ENCODE measurements at places on chromosomes 6 and 20.

GRCh38 chr6:132651062-132651461 lies 7.9 kb downstream of the TAAR1 start:
- DNase-seq: no peak

DNA sequence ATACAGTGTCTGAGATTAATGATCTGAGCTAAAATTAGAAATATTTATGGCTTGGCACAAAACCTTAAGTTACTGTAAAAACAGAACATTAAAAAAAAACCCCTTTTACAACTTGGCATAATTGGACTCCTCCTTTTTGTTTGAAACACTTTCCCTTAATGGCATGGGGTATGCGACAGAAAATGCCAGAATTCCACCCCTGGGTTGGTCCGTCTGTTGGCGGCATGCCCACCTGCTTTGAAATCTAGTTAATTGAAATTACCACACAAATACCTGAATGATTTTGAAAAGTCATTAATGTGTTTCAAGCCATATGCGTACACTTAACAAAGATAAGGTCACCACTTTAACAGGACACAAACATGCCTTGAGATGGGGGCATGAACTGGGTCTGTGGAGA lies 175.1 kb upstream of the FOXQ1 start:
- no peak for DNase-seq

GRCh38 chr20:19710336-19711120 lies 47.5 kb upstream of the RIN2 start:
- DNase-seq: no peak

- DNase-seq: no peak
Measured at GRCh38 chr20:46712056-46712636, 2.7 kb downstream of the SLC2A10 start.

- no peak for DNase-seq
Measured at GRCh38 chr6:127918506-127919427, 17.9 kb upstream of the THEMIS start.

DNA sequence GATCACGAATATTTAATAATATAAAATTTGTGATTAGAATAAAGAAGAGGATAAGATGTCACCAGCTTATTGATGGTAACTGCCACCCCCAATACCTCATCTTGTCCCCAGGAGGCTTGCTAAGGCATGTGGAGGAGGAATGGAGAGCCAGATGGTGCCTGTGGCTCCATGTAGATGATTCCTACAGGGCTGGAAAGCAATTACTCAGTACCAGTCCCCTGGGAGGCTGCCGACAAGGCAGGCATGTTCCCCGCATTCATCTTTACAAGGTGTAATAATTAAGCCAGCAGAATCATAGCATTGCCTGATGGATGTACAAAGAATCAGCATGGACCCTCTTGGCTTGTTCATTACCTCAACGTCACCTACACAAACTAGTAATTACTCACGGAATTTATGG lies 155.3 kb downstream of the PLCB1 start:
- DNase-seq: no peak

DNA sequence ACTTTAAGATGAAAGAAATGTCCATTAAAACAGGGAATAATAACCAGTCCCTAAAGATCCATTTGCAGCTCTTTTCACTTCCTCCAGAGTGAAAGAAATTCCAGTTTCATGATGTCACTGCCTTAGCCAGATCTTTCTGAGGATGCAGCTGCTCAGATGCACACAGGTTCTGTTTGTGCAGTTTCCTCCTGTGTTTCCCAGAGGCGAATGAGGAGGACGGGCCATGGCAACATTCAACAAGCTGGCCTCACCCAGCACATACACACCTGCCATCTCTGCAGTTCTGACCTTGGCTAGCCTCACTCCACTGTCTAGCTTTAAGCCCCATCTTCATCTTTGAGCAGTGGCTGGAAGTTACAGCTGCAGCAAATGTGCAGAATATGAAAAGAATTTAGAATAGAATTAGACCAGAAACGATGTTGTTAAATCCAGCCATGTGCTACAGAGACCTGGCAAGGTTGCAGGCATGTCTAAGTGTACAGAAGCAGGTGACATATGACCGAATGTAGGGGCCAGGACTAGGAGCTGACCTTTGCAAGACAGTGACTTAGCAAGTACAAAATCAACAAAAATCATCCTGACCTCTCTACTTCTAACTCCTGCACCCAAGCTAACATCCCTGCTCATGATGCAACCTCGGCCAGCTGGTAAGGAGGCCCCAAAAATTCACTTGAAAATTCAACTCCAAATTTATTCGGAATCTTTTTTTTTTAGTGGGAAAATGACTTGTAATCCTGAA lies 35.0 kb downstream of the FAM50B start:
- no peak for DNase-seq

DNA sequence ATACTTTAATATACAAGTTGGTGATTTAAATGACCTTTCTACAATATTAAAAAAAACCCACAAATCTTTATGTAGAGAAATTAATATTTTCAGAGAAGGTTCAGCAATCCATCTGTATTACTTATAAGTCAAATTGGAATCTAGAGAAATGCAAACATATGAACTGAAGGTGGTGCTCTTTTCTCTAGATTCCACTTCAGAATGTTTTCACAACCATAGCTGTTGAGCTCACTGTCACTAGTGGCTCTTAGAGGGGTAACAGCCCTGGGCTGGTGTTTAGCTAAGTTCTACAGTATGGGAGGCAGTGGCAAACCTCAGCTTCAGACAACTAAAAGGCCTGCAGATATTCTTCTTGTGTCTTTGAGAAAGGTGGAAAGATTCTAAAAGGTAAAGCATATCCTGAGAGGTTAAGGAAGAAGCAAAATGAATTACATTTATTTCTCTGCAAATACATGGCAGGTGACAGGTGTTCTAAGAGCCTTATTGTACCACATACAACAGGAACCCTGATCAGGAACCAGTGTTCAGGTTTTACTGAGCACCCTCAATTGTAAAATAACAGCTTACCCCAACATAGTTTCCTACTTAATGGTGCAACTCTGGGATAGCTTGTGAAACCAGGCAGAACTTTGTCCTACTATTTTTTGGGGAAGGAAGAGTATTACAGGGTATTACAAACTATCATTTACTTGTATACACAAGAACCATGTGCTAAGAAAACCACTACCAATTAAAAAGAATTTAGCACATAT lies 56.6 kb upstream of the SAMHD1 start:
- DNase-seq: no peak

DNA sequence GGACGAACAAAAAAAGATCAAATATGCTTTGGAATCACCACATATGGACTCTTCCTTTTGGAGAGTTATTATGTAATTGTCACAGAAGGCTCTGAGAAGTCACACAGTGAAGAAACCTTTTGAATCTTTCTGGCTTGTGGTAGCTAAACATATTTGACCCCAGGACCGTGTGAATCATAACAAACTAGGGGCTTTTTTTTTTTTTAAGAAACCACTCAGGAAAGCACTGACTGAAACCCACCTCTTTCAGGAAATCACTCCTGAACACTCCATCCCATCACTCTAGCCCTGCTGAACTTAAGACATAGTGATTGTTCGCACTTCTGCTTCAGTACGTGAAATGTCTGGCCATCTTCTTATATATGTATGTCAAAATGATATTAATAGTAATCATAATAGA lies 495.9 kb upstream of the ARID1B start:
- no peak for DNase-seq

GRCh38 chr6:34961574-34961973 lies 72.5 kb downstream of the ANKS1A start:
- no peak for DNase-seq

DNA sequence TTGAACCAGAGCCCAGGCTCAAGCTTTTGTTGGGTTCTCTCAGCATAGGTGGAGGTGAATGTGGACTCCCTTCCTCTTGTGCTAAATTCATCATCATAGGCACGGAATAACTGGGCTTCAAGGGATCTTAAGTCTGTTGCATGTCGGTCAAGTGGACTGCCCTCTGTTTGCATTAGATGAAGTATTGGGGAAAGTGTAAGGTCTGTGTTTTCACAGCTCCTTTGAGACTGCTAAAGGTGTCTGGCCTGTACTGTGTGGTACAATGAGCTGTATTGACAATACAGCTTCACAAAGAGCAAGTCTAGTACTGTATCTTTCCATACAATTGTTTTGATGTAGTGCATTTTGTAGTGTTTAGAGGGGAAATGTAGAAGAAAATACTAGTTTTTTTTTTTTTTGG lies 34.3 kb upstream of the TULP4 start:
- DNase-seq: no peak

GRCh38 chr20:59131551-59132285 lies 31.9 kb upstream of the ZNF831 start:
- DNase-seq: no peak

DNA sequence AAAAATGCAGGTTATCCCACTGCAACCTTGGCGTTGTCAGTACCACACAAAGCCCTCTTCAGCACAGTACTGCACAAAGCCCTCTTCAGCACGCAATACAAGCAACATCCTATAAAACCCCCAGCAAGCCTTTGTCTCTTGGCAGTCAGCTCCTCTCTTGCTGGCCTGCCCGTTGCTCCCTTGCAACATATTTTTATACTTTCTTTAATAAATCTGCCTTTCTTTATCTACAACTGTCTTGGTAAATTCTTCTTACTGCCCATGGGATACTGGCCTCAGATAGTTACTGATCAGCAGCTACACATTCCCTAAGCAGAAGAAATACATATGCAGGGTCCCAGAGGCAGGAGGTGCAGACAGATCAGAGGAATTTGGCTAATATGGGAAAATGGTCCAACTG lies 70.5 kb upstream of the MAP3K4 start:
- DNase-seq: no peak

DNA sequence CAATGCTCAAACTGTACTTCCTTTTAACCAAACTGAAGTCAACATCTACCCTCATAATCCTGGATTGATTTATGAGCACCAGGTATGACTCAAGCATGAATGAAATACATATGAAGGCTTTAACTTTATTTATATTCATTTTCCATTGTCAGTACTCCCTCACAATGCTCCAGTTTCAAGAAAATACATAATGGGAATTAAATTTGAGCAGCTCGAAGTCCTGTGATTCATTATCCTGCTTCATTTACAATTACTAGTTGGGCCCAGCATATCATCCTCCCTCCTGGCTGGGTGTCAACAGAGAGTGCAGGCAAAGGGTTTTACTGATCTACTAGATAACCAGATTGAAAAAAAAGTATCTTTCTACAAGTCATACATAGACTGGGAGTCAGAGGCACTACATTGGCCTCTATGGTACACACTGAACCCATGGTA lies 10.1 kb downstream of the SAMHD1 start:
- no peak for DNase-seq

DNA sequence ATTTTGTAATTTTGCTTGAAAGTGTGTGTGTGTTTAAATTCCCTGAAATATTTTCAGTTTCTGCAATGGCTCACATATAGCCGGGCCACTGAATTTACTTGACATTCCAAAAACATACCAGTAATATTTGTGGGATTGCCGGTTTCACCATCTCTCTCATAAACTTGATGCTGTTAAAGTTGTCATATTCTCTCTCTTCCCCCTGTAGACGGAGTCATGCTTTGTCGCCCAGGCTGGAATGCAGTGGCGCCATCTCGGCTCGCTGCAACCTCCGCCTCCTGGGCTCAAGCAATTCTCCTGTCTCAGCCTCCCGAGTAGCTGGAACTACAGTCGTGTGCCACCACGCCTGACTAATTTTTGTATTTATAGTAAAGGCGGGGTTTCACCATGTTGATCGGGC lies 122.1 kb downstream of the TIAM2 start:
- no peak for DNase-seq

DNA sequence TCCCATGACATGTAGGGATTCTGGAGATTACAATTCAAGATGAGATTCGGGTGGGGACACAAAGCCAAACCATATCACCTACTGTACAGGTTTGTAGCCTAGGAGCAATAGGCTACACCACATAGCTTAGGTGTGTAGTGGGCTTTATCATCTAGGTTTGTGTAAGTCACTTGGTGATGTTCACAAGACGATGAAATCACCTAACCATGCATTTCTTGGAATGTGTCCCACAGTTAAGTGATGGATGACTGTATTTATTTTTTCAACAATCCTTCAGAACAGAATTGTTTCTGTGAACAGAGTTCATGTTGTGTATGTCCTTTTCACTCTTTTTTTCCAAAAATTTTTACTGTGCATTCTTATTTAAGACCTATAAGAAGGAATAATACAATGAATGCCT lies 76.1 kb downstream of the DTD1 start:
- DNase-seq: no peak

- DNase-seq: no peak
Measured at GRCh38 chr6:166600931-166601330, 14.5 kb upstream of the RAMACL start.

GRCh38 chr6:163416557-163417253 lies 2.2 kb downstream of the QKI start:
- DNase-seq: peak; percentile 44

DNA sequence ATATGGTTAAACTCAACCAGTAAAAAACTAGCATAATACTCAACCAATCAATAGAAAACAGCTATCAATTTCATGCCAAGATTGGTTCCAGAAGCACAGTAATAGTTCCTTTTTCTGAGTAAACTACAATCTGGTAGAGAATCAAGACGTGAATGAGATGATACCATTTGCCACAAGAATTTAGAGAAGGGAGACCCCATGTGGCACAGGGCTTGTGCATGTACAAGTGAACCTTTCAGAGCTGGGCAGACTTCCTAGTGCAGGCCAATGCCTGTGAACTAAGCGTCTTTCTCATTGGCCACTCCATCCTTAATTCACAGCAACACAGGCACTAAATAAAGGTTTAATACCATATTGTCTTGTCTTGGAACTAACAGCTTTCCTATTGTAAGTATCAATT lies 213.5 kb downstream of the RFPL4B start:
- no peak for DNase-seq

DNA sequence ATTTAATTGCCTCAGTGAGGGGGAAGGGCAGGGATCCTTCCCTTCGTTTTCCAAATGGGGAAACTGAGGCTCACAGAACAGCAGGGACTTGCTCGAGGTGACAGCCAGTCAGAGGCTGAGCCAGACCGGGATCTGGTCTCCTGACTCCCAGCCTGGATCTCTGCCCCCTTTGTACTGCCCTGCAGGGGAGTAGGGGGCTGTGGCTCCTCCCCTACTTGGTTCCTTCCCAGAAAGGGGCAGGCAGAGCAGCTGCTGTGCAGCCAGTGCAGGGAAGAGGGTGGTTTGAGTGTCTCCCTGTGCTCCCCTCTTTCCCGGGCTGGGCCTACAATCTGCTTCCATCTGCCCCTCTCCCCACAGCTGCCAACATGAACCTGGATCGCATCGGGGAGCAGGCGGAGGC lies 37.6 kb downstream of the UQCC2 start:
- no peak for DNase-seq

GRCh38 chr6:140548366-140548765 lies 1173.9 kb upstream of the CITED2 start:
- no peak for DNase-seq

GRCh38 chr6:42095094-42095493 lies 44.8 kb downstream of the TAF8 start:
- no peak for DNase-seq

DNA sequence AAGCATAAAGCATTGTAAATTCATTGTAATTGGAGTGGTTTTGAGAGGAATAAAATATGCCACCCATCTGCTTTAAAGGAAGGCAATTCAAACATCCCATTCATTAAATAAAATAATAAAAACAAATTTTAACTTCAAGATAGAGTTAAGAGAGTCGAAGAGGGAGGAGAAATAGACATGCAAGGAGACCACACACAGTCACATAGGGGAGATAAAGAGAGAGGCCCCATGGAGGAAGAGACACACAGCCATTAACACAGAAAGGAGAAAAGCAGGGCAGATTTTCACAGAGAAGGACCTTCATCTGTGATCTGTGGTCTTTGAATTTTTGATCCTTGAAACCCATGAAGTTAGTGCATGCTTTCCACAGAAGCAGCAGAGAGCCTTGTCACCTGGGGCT lies 214.3 kb upstream of the TCF21 start:
- no peak for DNase-seq

GRCh38 chr6:169957351-169957963 lies 206.0 kb downstream of the ERMARD start:
- DNase-seq: no peak

GRCh38 chr6:1945235-1945832 lies 300.1 kb downstream of the GMDS start:
- DNase-seq: no peak

All from activated naive CD8-positive, alpha-beta T cell treated with anti-CD3 and anti-CD28 coated beads, Interleukin-2, amount 50 U/mL, for 24 hours (primary cell).